ENCODE measurements at places on chromosomes 12 and 14.

DNA sequence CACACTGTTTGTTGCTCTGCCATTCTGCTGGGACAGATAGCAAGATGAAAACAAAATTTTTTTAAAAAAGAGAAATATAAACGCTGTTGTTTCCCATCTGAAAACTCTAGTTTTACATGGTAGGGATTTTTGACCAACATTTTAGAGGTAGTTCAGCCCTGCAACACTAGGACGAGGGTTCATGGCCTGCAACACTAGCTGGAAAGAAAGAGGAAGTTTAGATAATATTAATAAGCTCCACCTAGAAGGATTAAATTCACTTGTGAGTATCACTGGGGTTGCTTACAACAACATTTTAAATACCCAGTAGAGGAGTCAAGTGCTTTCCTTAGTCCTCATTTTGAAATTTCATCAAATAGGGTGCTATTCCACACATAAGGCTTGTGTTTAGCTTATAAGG is 68.2 kb downstream of the SRGAP1 start:
- no peak for DNase-seq

DNA sequence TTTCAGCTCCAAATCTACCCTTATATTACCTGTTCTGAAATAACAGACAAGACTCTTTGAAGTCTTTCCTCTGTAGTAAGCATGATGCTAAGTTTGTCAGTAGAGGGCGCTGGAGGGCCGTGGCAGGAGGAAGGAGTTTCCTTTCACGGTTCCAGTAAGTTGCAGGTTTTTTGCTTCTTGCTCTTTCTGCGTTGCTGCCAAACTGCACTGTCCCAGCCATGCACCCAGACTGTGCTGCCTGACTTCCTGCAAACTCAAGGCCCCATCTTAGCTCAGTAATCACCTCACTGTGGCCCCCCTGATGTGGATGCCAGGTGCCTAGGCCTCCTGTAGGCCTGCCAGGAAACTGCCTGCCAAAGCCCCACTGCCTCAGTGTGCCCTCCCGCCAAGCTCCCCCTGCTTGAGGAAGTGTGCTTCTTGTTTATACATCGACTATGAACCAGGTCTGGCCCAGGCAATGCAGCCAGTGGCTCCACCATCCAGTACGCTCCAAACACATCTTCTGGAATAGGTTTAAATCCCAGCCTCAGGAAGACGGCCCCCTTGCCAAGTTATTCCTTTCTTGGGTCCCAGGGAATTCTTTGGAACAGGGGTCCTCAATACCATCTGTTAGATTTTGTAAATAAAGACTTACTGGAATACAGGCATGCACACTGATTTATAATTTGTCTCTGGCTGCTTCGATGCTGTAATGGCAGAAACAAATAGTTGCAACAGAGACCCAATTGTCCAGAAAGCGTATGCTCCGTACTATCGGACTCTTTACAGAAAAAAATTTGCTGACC is 193.7 kb upstream of the LRIG3 start:
- DNase-seq, result peak; percentile 54

DNA sequence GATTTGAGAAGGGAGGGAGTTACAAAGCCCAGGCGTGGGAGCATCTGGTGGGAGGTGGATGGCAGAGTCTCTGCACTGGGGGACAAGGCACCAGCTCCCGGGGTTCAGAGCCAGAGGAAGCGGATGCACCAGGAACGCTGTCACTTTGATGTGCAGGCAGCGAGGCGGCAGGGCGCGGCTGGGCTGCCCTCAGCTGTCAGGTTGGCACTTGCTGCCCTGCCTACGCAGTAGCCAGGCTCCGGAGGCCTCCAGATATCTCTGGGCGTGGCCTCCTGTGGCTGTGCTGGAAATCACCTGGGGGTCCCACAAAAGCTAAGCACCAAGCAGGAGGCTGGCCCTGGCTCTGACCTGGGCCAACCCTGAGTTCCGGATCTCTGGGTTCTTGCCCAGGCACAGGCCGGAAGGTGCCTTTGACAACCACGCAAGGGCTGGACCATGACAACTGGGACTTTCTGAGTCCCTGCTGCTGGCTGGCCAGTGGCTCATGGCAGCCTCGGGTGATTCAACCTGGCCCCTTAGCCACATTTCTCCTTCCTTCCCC is 62.1 kb upstream of the MAP1LC3B2 start:
- no peak for DNase-seq

GRCh38 chr14:62462988-62463387 is 582.3 kb downstream of the KCNH5 start:
- DNase-seq, result no peak

- DNase-seq, result no peak
Observed at GRCh38 chr12:109934026-109934425, 34.0 kb downstream of the TCHP start.

- DNase-seq, result no peak
Observed at GRCh38 chr12:95637471-95638155, 86.3 kb upstream of the USP44 start.

- no peak for DNase-seq
Observed at GRCh38 chr14:105305791-105306190, 5.0 kb upstream of the BRF1 start.

DNA sequence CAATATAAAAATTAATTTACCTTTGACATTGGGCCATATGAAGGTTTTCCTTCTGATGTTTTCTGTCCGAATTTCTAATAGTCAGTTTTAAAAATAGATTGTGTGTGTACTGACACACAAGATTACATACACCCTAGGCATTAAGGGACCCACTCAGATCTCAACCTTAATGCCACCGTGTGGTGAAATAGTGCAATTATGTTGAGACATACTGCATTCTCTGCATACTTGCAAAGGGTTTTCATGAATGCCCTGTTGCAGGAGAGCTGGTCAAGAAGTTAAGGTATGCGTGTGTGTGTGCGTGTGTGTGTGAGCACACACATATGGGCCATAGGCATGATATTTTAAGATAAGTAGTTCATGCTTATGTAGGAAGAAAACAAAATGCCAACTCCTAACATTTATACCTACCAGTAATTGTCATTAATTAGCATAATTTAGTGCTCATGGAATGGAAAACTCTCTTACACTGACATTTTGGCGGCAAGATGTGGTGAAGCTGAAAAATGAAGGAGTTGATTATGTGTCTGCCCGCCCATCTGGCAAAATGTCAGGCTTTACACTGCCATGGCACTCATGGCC is 58.8 kb downstream of the PIK3C2G start:
- DNase-seq, result no peak

DNA sequence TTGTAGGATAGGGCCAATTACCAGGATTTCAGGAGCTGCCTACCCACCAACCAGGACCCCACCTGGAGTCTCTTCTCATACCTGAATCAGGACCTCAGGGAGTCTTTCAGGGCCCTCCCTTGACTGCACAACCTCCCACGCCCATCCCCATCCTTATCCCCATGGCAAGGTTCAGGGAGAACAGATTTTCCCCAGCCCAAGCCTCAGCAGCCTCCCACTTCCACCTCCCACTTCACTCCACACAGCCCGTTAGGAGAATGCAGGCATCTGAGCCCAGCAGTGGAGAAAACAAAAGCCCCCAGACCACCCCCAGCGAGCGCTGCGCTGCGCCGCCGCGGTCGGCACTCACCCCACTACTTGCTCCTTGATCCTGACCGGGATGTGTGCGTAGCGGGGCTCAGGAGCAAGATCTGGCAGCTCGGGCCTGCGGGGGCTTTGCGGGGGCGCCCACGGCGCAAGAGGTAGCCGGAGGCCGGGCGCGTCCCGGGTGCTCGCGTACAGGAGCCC is 1.4 kb downstream of the B4GALNT1 start:
- DNase-seq, result no peak

DNA sequence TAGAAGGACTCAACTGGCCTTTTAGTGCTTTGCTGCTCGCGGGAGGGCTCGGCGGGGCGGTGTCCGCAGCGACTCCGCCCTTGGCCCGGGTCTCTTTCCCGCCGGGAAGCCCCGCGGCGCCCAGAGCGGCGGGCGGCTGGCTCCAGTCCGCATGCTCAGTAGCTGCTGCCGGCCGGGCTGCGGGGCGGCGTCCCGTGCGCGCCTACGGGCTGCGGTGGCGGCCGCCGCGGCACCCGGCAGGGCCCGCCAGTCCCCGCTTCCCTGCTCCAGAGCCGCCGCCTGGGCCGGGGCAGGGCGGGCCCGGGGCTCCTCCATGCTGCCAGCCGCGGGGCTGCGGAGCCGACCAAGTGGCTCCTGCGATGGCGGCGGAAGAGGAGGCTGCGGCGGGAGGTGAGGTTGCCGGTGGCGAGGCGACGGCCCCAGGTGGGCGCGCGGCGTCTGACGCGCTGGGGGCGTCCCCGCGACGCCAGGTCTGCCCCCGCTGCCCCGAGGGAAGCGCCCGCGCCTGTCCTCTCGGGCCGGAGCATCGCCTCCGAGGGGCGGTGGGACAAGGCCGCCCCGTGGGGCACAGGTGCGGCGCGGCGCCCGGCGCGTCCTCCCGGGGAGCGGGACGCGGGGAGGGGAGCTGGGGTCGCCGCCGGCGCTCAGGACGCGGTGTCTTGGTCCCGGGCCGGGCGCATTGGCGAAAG is at the start of gene BMAL2:
Gene BMAL2, plus strand, starts transcription at position 123 of the 689 bp plus-strand sequence. Its CDS starts 237 bp downstream, at position 360.
- DNase-seq, result peak; percentile 30

GRCh38 chr12:119683413-119683812 is 15.5 kb downstream of the PRKAB1 start:
- no peak for DNase-seq

DNA sequence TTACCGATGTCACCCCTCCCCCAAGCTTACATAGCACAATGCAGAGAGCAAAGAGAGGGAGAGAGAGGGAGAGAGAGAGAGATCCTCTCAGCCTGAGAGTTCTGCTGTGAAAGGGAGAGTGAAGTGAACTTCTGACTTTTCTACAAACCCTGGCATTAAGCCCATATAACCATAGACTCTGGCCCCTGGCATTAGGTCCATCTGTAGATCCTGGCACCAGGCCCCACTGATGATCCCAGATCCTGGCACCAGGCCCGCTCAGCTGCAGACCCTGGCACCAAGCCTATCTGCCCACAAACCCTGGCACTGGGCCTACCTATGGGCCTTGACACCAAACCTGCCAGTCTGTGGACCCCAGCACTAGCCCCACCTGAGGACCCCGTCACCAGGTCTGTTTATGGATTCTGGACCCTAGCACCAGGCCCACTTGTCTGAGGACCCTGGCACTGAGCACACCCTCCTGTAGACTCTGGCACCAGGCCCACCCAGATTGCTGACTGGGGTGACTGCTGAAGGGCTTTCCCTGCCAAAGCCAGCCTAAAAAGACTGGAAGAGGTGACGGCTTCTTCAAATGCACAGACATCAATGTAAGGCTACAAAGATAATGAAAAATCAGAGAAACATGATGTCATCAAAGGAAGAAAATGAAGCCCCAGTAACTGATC is 14.5 kb upstream of the KRT83 start:
- no peak for DNase-seq

- DNase-seq, result no peak
Observed at GRCh38 chr14:70064136-70064865, 124.5 kb downstream of the SLC8A3 start.

DNA sequence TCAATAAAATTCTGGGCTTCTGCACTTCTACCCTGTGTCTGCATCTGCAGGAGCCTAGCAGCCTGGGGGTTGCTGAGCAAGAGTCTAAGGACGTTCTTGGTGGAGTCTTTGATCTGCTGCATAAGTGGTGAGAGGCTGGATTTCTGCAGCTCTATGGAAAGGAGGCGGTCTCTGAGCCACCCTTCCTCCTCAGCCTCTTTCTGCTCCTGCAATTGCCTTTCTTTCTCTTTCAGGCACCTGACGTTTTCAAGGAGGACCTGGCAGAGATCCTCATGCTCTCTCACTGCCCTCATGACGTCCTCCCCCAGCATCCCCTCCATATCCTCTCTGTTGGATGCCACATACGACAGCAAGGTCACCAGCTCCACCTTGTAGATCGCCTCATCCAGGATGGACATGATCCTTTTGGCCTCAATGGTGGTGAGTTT is 13.6 kb upstream of the TPCN1 start:
- no peak for DNase-seq

DNA sequence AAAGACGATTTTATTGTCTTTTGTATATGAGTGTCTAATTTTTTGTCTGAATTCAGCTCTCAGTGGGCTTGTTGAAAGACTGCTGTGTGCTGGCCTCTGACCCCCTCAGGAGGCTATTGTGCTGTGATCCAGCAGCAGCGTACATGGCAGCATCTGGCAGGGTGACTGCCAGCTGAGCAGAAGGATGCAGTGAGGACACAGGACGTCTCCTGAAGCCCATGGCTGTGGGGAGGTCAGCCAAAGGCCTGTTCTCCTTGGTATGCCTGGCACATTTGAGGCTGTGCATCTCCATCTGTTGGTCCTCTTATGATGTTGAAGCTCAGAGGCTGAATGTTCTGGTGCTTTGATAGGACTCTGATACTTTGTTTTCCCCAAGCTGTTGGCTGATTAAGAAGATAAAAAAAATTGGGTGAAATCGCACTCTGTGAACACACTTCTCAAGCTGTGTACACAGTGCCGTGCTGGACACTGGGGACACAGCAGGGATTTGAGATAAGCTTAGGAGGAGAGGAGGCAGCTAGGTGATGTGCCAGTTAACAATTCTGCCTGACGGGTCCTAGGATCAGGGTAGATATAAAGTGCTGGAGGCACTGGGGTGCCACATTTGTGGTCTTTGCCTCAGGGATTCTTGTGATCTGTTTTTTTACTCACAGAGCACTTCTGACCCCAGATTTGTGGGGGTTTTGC is 37.5 kb downstream of the EID3 start:
- DNase-seq, result no peak

DNA sequence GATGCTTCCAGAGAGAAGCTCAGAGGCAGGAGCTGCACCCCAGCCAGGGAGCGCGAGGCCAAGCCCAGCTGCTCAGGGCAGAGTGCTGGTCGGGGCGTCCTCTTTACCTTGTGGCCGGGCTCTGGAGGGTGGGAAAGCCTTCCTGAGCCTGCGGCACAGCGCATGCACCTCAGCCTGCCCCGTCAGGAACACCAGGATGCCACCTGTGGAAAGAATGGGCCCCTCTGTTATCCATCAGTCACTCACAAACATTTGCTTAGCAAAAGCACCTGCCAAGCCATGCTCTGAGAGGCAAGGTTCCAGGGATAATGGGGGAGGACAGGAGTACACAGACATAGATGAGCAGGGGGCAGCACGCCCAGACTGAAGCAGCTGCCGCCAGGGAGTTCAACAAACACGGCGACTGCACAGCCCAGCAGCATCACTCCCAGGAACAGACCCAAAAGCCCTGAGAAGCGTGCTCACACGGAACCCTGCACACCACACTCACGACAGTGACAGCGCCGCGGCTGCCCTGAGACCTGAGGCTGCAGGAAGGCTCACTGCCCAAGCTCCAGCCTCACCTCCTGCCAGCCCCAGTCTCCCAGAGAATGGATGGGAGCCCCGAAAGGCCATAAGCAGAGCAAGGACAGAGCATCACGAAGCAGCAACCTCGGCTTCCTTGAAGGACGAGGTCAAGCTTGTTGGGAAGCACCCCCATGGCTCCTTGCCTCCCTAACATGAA is 21.8 kb downstream of the DHX37 start:
- no peak for DNase-seq

GRCh38 chr12:121974026-121974985 is 47.4 kb upstream of the BCL7A start:
- no peak for DNase-seq

DNA sequence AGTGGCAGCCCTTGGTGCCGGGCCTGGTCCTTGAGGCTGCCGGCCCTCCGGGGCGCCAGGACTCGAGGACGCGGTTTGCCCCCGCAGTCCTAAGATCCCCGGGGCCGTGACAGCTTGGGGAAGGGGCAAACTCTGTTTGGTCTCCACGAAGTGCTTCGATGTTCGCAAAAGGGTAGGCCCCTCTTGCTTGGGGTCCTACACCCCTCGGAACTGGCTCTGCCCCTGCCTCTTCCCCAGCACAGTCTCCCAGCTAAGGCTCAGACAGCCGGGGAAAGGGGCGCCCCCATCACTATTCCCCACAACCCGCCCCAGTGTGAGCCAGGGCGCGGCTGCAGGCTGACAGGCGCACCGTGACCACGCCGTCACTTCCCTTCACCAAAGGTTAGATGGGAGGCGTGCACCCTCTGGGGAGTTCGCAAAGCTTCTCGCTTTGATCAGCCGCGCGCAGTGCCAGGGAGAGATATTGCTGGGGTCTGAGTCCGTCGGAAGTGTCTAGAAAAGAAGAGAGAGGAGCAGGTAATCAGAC is 7.2 kb upstream of the OTX2 start:
- no peak for DNase-seq

Measured in stimulated activated CD4-positive, alpha-beta T cell treated with anti-CD3 and anti-CD28 coated beads, Interleukin-4, amount 100 ng/mL, for 48 hours (primary cell).